ENCODE measurements at places on chromosomes 13 and 19.

DNA sequence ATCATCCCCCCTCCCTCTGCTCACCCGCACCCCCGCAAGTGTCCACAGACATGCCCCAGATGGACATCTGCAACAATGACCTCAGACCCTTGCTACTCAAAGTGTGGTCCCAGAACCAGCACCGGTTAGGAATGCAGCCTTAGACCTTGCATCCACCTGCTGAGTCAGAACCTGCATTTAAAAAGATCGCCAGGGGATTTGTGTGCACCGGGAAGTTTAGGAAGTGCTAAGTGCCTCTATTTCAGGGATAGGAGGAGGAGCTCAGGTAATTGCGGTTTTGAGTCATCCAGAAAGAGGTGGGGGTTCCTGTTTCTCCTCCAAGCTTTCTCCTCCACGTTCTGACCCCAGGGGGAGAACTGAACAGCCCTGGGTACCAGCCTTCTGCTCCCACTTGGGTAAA lies 46.2 kb downstream of the CACNA1A start:
- DNase-seq: no peak

DNA sequence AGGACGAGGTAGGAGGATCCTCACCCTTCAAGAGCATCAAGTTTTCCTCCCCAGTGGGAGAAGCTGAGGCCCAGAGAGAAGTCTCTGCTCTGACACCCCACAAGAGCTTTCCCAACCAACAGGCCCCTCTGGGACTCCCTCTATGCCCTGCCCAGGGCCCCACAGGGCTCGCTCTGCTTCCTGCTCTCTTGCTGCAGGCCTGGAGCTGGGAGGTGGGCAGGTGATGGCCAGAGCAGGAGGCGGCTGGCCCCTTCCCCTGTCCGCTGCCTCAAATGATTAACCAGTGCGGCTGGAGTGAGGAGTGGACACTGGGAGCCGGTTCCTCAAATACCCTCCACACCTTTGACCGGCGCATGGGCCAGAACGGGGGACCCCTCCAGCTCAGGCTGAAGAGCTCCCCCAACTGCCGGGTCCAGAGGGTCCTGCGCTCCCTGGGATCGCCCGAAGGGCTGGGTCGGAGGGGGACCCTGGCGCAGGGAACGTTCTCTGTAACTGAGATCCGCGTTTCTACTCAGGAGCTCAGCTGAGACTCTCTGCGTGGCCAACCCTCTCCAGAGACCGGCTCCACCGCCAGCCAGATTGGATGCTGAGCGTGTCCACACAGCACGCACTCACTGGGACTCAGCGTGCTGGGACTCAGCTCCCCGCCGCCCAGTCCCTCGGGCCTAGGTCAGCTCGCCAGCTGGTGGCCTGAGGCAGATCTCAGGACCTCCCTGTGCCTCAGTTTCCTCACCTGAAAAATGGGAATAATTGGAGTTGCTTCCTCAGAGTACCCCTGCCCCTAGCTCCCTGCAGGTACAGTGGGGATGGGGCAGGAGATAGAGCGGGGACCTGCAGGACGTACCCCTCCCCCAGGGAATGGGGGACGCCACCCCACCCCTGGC lies 6.7 kb upstream of the ONECUT3 start:
- no peak for DNase-seq

GRCh38 chr19:1938071-1938470 lies 2.9 kb upstream of the CSNK1G2 start:
- DNase-seq: no peak

- DNase-seq: no peak
Measured at GRCh38 chr13:111862836-111863815, 203.8 kb upstream of the SOX1 start.

DNA sequence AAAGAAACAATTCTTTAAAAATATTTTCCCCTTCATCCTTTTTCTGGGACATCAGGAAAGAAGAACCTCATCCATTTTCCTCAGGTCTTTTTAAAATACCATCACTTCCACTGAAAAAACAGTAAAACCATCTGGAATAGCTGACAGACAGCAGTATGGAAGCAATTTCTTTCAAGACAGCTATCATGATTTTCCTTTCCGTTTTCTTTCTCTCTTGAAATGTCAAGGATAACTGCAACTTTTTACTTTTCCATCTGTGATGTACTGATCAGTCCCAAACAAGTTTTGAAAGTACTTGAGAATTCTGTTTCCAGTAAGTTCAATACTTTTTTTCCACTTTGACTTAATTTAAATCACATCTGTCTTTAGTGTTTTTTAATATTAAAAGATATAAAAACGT lies 211.2 kb downstream of the LHFPL6 start:
- DNase-seq: no peak

DNA sequence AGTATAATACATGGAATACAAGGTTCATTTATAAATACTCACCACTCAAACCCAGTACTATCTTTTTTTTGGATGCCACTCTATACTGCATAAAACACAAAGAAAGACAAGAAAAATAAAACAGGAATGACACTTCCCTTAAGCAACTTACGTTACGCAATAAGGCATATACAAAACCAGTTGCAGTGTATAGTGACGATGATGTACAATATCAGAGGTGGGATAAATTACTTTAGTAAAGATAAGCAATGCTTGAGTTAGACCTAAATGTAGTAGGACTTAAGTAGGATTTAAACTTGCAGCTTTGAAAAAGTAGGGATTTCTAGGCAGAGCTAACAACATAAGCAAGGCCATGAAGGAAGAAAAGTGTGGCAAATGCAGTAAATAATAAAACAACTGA lies 374.9 kb downstream of the SPRY2 start:
- DNase-seq: no peak

DNA sequence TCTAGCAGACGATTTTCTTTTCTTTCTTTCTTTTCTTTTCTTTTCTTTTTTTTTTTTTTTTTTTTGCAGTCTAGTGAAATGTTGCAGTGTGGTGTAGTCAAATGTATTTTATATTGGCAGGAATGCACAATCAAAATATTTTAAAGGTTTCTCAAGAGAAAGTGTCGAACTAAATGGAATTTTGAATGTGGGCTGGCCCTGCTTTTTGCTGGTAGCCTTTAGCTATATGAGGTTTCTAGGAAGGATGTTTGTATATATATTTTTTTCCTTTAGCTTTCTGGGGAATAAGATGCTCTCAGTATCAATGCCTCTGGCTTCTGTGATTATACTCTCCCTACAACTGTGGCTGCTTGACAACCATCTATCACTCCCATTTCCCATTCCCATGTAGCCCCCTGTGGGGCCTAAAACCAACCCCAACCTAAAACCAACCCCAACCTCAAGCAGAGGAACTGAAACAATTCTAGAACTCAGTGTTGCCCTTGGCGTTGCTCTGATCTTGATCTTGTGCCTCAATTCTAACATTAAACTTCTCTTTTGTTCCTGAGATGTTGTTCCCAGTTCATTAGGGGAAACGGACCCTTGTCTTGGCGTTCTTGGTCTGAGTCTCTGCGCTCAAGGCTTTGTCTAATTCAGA lies 27.1 kb downstream of the CYSLTR2 start:
- no peak for DNase-seq

- no peak for DNase-seq
Measured at GRCh38 chr13:110073982-110074381, 233.0 kb downstream of the COL4A1 start.

DNA sequence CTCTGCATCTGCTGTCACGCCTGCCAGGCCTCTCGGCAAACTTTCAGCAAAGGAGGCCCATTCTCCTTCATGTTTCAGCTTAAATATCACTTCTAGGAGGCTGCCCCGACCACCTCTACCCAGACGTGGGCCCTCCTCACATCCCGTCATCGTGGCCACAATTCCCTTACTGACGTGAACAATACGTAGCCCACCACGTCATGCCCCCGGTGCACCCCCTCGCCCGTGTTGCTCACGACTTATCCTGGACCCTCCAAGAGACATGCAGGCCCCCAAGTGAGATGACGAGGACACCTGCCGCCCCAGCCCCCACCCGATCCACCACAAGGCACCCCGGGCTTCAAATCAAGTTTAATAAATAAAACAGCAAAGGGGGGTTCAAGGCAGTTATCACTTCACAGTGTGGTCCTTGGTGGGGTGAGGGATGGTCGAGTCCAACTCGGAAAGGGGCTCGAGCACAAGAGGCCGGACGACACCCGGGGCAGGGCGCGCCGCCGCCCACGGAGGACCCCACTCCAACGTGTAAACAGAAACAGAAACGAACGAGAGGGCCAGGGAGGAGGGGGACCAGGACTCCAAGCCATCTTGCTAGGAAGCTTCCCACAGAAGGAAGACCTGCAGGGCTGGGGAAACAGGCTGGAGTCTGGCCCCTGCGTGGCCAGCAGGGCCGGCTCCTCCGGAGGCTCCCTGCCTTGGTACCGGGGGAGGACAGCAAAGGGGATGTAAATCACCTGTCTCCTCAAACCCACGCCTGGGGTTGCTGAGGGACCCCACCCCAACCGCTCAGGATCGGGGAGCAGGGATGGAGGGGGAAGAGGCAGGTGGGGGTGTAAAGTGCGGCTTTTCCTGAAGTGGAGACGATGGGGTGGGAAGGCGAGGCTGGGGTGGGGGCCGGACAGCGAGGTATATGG lies 14.3 kb upstream of the PLPP2 start:
- no peak for DNase-seq

- no peak for DNase-seq
Measured at GRCh38 chr19:11373166-11373884, 1.1 kb upstream of the SWSAP1 start.

- DNase-seq: no peak
Measured at GRCh38 chr13:59754411-59754810, 409.3 kb downstream of the DIAPH3 start.

GRCh38 chr13:48875047-48875446 lies 100.7 kb upstream of the FNDC3A start:
- no peak for DNase-seq

DNA sequence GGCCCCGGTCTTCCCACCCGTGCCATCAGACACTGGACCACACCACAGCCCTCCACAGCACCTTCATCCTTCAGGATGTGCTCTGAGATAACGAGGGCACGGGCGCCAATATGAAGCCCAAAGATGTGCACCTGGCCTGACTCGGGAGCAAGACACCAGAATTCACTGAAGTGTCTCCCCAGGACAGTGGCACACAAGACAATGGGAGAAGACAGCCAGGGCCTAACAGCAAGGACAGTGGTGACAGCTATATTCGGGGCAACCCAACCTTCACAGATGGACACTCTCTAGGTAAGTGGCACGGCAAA lies 7.2 kb downstream of the DDX39A start:
- no peak for DNase-seq

- DNase-seq: no peak
Measured at GRCh38 chr13:18996627-18997051, 185.0 kb downstream of the TUBA3C start.

GRCh38 chr13:103883164-103883563 lies 816.9 kb upstream of the SLC10A2 start:
- DNase-seq: no peak

GRCh38 chr13:36548129-36548528 lies 115.8 kb downstream of the CCNA1 start:
- DNase-seq: no peak

GRCh38 chr13:57044910-57045309 lies 95.8 kb upstream of the PRR20A start:
- no peak for DNase-seq

GRCh38 chr19:19366434-19367396 lies 38.8 kb upstream of the GATAD2A start:
- DNase-seq: no peak

DNA sequence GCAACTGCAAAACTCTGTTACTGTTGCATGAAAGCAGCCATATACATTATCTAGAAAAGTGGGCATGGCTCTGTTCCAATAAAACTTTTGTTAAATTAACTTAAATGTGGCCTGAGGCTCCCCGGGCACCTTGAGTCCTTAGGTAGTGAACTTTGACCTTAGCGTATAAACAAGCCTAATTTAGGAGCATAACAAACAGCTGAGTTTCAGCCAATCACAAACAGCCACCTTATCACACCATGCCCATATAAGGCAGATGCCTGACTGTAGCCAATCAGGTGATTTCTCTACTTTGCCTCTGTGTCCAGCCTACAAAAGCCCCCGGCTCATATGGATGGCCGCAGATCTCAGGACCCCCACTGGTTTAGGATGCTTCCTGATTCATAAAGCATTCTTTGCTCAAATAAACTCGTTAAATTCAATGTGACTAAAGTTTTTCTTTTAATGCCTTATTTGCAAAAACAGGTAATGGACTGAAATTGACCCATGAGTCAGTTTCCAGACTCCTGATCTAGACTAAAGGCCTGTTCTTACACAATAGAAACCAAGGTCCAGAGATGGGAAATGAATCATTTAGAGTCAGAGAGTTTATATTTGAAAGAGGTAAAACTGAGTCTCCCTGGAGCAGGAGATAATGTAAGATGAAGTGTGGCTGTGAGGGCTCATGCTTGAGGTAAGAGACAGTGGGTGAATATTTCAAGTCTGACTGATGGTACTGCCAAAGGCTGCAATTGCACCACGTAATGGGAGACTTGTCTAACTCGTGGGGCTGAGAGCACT lies 130.2 kb downstream of the FGF9 start:
- DNase-seq: no peak

GRCh38 chr19:10995926-10996600 lies 35.2 kb downstream of the SMARCA4 start:
- DNase-seq: no peak

GRCh38 chr19:7678971-7679751 lies 1.5 kb upstream of the TRAPPC5 start:
- DNase-seq: no peak

DNA sequence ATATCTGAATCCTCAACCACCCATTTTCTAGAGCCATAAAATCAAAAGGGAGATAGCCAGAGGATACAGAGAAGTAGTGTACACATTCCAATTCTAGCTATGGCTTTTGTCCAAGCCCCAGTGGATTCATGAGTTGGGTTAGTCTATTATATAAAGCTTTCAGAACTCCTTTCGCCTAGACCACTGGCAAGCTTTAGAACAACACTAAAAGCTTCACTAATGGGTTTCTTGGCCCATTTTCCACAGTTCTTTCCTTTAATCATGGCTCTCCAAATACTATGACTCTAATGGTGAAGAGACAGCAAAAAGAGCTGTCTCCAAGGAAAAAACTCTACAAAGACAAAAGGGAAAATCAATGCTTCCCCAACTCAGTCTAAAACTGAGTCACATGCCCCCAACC lies 48.2 kb upstream of the SLITRK5 start:
- DNase-seq: no peak

DNA sequence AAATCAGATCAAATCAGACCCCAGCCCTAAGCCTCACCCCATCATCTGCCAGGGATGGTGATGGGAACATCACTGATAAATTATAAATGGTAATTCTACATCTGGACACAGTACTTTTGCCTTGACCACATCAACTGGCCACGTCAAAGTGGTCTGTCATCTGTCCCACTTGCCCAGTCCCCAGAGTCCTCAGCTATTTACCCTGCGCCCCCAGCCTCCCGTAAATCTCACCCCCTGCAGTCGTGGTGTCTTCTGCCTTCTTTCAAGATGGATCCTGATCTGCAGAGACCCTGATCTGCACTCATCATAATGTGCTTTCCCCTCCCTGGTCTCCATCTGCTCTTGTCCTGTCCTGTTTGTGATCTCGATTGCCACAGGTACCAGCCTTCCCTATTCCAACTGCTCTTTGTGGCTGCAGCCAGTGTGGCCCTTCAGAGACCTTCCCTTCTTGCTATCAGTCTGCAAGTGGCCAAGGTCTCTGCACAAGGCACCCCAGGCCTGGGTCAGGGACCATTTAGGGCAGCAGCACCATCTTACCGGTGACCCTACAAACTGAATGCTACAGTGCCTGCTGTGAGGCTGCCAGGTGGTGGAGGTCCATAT lies 26.7 kb upstream of the POP4 start:
- DNase-seq: no peak
